ENCODE measurements at places on chromosomes 3 and 15.

- no peak for DNase-seq
Measured at GRCh38 chr15:41992151-41992802, 19.9 kb upstream of the EHD4 start.

GRCh38 chr3:120652281-120652680, 29.8 kb downstream of the HGD start:
- no peak for DNase-seq

DNA sequence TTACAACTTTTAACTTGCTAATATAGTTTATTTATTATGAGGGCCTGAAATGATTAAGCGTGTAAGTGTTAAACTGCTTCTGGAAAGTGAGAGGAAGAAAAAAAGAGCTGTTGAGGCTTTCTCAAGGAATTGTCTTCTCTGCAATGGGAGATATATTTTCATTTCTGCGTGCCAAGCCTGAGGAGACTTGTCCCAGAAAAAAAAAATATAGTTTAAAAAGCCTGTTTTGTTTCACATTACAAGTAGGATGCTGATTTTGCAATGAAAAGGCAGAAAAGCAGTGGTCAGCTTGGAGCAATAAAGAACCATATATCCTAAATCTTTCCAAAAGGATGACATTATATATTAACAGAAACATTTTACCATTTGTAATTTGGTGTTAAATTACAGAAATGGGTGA, 115.5 kb downstream of the GMNC start:
- DNase-seq = no peak

DNA sequence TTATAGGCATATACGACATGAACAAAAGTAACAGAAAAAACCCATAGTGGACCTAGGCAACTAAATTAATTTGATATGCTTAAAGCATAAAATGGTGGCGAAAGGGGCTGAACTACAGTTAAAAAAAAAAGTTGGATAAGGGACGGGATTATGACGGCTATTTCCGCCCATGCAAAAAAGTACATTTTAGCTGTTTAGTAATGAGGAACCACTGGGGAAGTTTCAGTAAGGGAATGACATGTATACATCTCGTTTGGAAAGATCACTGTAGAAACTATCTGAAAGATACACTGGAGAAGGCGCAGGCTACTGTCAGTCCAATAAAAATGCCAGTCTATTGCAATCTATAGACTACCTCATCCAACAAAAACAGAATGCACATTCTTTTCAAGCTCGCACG, 65.6 kb downstream of the ZNF148 start:
- DNase-seq = no peak

DNA sequence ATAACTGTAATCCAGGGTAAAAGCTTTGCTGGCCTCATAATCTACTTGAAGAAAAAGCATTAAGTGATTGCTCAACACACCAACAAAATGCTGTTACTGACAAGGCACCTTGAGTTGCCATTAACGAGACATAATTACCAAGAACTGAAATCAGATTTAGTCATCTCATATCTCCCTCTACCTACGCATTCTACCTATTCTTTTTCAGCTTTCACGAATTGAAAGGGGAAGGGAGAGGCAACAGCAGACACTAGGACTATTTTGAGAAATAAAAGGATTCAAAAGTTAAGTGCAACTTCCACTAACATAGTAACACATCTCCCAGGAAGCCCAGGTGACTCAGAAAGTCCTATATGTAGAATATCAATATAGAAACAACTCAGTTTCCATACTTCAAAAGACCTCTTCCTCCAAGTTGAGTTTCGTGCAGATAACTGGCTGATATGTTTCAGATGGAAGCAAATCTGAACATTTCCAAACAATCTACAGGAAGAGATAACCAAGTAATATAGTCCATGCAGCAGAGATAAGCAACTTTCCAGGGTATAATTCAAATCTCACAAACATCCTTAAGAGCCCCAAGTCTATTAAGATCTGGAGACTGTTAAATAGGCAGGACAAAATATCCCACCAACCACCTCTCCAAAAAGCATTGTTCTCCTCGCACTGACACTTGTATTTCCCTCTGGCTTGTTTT, 1.9 kb downstream of the OSBPL10 start:
- no peak for DNase-seq

GRCh38 chr3:66172394-66172793, 48.4 kb upstream of the SLC25A26 start:
- DNase-seq = no peak

DNA sequence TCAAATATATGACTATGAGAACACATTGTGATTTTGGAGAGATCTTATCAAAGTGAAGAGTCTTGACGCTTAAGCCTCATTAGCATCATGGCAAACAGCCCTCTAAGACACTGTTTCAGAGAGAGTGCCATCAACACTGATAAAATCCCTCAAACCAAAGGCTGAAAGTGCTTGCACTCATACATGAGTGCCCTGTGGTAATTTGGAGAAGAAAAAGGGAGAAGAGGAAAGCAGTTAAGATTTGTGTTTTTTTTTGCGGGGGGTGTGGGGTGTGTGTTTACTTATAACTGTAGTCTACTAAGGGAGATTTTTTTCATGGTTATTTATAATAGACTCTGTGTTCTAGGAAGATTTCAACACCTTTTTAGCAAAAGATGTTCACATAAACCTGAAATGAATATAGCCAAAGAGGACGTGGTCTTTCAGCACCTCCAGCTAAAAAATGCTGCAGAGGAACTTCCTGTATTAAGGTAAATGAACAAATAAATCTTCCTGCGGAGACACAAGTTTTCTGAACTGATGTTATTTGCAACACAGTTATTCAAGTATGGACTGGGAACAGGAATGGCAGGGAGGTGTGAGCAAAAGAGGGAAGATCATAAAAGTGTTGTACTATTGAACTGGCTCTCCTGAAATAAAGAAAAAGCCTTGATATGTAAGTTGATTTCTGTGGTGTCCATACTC, 81.9 kb upstream of the TGFBR2 start:
- DNase-seq = no peak

GRCh38 chr3:134477938-134478337, 7.8 kb downstream of the ANAPC13 start:
- no peak for DNase-seq

GRCh38 chr3:102200126-102200525, 234.7 kb upstream of the ZPLD1 start:
- DNase-seq = no peak

DNA sequence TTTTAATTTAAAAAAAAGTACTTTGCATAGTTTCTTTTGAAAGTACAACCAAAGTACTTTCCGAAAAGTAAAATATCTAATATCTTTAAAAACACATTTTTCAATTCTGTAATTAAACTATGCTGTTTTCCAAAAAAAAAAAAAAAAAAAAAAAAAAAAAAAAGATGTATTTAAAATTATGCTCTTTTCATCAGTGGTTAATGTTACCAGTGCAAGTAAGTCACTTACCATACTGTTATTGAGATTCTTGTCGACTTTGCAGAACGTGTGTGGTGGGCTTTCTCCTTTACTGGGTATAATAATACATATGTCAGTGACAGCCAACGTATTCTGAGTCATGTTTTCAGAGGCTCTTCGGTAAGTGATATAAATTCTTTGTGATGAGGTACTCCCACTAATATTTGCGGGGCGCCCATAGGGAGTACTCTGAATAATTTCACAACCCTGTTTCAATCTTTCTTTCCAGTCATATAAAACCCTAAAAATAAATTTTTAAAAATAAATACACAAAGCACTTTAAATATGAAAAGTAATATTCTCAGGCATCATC, 39.9 kb downstream of the DENND4A start:
- no peak for DNase-seq

GRCh38 chr3:52986938-52987337, 58.9 kb downstream of the SFMBT1 start:
- no peak for DNase-seq

DNA sequence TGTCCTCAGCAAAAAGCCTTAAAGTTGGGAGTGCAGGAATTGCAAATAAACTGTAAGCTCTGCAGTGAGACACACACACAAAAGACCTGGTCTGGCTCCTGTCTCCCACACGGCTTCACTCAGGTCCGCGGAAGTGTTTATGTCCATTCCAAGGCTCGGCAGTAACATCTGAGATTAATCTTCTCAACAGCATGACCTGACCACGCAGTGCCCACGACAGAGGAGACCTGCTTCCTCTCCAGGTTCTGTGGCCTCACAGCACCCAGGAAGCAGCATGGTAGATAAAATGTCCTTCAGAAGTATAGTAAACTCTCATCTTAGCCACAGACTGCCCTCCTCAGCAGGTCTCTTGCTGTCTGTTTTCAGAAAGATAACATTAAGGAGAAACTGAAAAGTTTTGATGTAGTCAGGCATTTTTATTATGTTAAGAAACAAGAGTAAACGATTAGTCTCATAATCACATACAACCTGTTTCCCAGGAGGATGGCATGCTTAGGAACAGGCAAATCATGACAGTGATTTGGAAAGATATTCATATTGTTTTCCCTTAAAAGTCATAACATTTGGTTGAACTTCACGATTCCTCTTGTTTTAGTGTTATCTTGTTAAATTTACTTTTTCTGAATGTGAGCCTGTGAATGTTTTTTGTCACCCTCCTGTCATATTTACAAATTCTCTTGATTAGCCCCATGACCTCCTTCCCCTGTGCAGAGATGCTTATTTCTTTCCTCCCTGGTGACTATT, 34.6 kb downstream of the CD200R1L start:
- DNase-seq = peak; percentile 12

DNA sequence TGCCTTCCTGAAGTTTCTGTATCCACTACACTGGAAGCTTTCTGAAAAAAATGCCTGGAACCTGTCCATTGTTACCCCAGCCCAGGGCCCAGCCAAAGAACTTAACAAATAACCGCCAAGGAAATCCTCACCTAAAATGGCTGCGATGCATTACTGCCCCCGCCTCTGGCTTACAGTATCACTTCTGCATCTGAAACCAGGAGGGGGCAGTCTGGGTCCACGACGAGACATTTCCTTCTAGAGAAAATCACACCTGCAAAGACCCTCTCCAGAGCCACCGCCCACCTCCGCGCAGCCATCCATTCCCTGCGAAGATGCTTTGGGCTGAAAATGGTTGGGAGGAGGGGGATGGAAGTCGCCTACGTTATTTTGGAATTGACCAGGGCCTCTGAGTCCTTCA, 22.4 kb upstream of the CELF6 start:
- no peak for DNase-seq
